Activated T-cell treated with anti-CD3 and anti-CD28 coated beads, Interleukin-2, amount 50 U/mL, for 72 hours (primary cell): ENCODE measurements at places on chromosomes 5 and 9.

DNA sequence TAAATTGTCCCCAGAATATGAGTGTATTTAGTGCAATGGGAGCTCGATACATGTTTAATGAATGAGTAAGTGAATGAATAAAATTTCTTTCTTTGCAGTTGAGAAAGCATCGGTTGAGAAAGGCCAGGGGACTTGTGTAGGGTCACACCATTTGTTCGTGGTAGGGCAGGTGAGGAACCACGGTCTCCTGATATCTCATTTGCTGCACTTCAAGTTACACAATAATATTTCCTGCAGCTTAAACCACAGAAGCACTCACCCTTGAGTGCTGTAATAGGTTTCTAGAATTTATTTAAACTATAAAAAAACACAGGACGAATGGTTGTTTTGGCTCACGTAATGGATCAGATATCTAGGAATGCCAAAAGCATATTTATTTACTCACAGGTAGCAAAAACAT, 429.8 kb downstream of the SPATA31D1 start:
- DNase-seq: no peak

DNA sequence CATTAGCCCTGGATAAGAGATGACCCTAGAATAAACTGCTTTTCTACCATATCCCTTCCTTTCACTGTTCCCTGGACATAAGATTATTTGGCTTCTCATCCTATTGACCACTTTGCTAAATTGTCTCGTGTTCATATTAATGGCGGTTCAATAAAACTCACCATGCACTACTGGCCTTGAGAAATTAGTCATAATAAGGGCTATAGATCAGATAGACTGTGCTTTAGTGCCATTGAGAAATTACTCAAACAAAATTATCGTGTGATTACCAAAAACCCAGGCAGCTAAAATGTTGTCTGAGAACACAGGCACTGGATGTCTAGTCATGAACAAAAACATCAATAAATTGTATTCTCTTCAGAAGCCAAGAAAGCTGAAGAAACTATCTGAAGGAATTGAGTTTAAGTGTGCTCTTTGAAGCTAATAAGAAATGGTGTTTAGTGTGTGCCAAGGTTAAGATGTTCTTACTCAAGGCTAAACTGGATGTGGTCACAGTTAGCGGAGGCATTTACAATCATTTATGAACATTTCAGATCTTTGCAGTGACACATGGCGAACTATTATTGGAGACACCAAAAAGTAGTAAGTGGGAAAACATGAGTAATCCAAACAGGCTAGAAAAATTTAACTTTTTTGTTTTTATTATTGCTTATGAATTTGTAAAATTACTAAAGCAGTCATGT, 460.4 kb upstream of the RORB start:
- no peak for DNase-seq

DNA sequence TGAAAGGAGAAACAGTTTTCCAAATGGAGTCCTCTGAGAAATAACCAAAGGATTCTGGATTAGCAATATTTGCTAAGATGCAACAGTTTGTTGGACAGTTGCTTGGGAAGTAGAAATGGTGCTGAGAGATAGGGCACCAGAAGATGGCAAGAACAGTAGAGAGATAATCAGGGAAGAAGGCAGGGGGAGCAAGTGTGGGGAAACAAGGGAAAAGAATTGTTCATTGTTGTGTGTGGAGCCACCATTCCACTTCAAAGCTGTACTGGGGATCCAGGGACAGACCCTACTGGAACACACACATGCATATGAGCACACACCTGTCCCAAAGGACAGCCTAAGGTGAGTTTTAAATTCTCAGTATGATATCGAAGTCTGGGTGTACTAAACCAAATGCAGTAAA, 152.5 kb downstream of the ZNF608 start:
- no peak for DNase-seq

DNA sequence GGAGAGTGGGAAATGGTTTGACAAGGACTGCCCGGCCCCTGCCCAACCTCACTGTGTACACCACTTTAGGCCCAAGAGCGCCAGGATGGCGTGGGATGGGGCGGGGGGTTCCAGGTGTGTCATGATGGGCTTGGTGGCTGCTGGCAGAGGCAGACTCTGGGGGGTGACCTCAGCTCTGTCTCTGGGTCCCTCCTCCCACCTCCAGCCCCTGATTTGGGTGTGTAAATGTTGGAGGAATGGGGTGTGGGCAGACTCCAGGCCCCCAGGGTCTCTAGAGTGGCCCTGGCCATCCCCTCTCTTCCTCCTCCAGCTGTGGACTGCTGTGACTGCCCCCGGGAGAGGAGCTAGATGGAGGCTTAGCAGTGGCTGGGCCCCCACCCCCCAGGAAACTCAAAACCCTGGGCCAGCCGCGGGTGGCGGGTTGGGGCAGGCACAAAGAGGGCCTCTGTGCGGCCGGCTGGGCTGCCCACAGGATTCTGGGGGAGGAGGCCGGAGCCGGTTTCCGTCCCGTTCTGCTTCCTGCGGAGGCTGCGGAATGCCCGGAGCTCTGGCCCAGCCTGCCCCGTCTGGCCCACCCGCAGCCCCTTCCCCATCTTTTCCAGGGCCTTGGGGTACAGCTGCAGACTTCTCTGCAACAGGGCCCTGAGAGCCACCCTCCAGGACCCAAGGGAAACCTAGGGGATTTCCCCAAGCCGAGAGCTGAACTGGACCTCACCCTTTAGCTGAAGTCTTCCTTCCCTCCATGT, 23.1 kb downstream of the CXXC5 start:
- DNase-seq: no peak

- no peak for DNase-seq
Measured at GRCh38 chr5:109852371-109853155, 162.8 kb downstream of the MAN2A1 start.

GRCh38 chr5:173271419-173271818, 36.4 kb upstream of the NKX2-5 start:
- no peak for DNase-seq

DNA sequence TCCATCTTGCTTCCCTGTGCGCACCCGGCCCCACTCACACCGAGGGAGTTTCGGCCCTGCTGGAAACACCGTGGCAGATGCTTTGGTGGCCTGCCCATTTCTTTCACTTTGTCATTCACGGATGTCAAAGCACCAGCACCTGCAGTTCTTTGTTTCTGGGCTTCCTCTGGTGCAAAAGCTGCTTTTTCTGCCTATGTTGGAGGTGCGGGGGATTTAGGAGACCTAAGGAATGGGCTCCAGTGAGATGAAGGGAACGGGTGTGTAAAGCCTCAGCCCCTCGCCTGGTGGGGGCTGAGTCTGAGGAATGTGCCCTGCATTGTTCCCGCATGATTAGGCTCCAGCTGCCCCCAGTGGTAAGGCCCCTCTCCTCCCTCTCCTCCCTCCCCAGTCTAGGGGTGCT, 62.3 kb downstream of the THBS4 start:
- no peak for DNase-seq

DNA sequence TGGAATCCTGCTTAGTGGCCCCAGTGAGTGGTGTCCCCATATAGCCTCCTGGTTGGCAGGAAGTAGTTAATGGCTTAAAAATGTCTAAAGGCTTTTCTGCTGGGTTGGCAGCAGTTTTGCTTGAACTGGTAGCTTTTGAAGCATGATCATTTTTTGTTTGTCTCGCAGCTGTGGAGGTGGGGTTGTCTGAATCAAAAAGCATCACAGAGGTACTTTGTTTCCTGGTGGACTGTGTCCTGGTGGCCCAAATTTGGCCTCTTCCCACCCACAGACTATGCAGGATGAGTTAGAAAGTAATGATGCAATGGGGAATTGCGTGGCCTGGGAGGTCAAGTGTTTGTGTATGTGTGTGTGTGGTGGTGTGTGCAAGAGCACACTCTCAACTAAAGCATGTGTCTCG, 322.7 kb downstream of the ARHGEF28 start:
- DNase-seq: no peak

- DNase-seq: no peak
Measured at GRCh38 chr5:79378510-79379186, 135.3 kb downstream of the HOMER1 start.

- DNase-seq: peak; percentile 6
Measured at GRCh38 chr9:84293001-84293798, 47.4 kb downstream of the SLC28A3 start.

DNA sequence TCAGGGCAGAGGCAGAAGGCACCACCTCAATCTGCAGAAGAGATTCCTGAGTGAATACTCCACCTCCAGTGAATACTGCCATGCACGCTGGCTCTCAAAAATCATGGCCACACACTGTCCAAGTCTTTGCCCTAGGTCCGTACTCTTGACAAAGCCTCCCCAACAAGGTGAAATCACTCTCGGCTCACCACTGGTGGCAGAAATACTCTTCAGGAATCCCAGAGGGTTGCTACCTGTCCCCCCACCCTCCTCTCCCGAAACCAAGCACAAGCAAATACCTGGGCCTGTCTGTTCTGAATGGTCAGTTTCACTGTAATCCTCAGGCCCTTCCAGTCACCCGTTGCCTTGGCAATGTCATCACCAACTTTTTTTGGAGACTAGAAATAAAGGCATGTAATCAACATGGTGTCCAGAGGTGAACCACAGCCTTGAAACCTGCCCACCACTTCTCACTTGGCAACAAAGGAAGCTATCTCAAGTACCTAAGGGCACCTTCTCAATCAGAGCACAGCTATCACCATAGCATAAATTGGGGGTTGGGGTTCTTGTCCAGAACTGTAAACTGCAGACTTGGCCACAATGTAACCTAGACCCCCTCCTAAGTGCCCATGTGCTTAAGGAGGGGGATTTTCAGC, 1.8 kb downstream of the RPL12 start:
- no peak for DNase-seq

DNA sequence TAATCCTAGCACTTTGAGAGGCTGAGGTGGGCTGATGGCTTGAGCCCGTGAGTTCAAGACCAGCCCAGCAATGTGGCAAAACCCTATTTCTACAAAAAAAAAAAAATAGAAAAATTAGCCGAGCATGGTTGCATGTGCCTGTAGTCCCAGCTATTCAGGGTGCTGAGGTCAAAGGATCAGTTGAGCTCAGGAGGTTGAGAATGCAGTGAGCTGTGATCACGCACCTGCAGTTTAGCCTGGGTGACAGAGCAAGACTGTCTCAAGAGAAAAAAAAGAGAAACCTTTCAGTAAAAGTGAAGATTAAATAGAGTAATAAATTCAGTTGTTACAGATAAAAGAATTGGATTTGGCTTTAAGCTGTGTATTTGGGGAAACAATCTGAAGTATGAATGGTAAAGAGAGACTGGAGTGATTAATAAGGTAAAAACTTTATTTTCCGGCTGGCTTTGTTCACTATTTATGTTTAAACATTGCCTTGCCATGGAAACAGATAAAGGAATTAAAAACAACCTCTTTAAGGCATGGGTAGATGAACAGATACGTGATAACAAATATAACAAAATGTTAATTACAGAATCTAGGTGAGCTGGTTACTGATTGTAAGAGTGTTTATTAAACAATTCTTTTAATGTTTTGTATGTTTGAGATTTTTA, 56.0 kb upstream of the PCAT7 start:
- DNase-seq: no peak

GRCh38 chr9:28653216-28653615, 1079.9 kb upstream of the C9orf72 start:
- no peak for DNase-seq

- no peak for DNase-seq
Measured at GRCh38 chr9:13127131-13127530, 152.4 kb downstream of the MPDZ start.

- no peak for DNase-seq
Measured at GRCh38 chr5:82551840-82552385, 273.8 kb upstream of the RPS23 start.

DNA sequence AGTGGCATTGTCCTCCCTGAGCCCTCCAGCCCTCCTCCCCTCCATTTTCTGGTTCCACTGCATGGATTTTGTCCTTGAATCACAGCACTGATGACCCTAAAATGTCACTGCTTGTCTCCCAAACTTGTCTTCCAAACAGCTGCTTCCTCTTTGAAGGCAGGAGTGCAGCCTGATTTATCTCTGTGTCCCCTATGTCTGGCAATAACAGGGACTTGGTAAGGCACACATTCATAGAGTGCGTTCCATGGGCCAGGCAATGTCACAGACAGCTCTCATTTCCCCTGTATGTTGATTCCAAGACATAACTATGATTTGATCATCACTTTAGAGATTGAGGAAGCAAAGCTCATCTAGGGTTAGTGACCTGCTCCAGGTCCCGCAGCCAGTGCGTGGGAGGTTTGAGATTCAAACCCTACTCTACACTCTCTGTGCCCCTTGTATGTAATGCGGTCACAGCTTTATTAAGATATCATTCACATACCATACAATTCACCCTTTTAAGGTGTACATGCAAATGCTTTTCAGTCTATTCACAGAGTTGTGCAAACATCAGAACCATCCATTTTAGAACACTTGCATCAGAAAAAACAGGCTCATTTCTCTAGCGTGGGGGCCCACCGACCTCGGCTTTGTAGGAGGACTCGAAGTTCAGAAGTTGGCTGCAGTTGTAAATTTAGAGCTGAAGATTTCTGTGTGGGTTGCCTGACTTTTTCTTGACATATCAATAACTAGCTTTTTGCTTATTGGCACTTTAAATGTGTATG, 28.4 kb upstream of the BOD1 start:
- DNase-seq: no peak

DNA sequence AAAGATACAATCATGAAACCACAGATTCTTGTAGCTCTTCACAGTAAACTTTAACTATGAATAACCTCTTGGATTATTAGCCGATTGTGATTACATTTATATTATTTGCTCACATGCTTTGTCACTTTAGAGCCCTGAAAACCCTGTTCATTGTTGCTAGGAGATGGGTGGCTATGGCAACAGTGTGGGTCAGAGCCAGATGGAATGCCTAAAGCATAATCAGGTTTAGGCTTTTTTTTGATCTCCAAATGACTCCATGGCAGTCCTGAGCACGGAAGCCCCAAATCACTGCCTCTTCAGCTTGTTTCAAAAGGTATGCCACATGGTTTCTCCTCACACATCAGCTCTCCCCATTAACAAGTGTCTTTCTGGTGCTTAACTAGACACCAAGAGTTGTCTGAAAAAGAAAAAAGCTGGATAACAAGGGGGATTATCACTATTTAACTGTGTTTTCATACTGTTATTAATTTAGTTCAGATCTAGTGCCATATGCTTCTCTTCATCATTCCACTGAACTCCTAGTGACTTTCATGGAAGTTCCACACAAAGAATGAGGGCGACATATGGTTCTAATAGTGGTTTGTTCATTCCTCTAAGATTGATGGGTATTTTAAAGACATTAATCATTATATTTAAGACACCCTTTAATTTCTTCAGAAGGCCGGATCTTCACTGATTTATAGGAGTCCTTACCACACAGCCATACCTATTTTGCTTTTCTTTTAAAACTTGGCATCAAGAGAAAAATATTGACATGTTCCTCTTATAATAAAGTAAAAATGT, 88.8 kb upstream of the PAM start:
- no peak for DNase-seq
